ENCODE measurements at places on chromosomes 5 and 9.

- DNase-seq = no peak
Measured at GRCh38 chr9:38227656-38228055, 158.6 kb upstream of the SHB start.

DNA sequence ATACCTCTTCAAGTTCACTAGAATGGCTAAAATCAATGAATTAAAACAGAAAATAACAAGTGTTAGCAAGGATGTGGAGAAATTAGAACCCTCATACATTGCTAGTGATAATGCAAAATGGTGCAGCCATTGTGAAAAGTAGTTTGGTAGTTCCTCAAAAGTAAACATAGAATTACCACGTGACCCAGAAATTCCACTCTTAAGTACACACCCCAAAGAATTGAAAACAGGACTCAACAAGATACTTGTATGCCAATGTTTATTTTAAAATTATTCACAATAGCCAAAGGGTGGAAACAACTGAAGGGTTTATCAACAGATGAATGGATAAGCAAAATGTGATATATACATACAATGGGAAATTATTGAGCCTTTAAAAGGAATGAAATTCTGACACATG is 70.3 kb downstream of the BARX1 start:
- DNase-seq = no peak

- no peak for DNase-seq
Measured at GRCh38 chr9:105459336-105459735, 11.5 kb downstream of the FSD1L start.

DNA sequence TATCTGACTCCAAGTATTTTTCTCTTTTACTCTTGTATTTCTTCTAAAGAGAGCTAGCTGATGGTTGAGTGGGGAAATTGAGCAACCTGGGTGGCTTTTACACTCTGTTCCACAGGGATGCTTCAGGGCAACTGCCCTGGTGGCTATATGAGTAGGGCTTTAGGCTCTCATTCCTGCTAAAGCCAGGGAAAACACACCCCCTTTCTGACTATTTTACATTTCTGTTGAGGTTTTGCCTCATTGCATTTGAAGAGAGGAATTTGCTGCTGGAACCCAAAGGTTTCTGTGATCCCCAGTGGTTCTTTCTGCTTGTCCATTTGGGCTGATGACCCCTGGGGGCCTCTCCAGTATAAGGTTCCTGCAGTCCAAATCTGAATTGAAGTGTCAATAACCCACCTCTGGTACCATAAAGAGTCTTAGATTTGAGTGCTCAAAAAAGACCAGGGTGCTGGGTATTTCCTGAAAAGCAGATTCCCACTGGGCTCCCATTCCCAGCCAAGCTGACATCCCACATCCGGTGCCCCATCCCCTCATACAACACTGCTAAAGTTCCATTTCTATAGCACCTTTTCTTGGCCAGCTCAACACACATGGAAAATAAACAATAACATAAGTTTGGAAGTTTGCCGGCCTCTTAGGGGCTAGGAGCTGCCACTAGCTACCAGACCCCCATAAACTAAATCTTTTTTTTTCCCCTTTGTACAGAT is 59.5 kb downstream of the PAPPA start:
- DNase-seq = no peak

GRCh38 chr5:81506900-81507588 is 113.1 kb upstream of the ACOT12 start:
- DNase-seq = peak; percentile 30

DNA sequence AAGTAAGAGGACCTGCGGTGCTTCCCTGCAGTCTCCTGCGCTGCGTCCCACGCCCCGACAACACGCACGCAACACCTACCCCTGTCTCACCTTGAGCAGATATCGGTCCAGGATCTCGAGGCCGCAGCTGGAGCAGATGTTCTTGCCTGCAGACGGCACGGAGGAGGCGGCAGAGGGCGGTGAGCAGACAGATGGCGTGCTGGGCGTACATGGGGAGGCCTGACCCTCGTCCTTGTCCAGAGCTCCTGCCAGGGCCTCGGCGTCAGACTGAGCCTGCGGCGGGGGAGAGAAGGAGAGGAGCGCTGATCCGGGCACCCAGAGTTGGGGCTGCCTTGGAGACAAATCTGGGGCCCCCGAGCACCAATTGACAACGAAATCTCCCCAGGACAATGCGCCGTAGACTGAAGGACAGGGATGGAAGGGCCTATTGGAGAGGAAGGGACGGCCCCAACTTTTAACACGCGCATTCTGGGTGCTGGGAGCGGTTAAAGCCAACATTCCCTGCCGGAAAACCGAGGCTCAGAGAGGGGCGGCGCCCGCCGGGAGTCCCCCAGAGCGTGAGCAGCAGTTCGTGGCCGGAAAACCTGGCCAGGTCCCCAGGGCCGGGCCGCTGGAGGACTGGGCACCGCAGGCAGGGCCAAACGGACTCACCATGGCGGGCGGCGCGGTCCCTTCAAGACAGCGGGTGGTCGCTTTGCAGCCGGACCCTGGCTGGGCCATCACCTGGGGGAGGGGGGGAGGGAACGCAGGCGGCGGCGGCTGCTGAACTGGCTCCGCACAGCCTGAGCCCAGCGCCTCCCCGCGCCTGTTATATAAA is 1.8 kb downstream of the LHX6 start:
- DNase-seq = no peak

GRCh38 chr9:92294297-92294676 is 790 bp upstream of the IARS1 start:
- peak; percentile 1 for DNase-seq

DNA sequence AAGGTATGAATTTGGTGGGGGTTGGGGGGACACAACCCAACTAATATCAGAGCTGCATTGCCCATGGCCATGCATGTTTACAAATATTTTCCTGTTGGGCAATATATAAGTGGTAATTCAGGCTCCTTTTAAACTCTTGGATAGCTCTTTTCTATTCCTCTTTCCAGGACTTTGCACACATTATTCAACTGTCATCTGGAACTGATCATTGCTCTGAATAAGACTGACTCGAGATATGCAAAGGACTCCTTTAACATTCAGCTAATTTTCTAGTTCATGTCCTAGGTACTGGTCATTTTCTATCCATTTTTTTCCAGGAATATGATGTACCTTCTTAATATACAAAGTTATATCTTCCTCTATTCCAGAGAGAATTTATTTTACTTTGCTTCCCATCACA is 89.5 kb upstream of the STK32A start:
- no peak for DNase-seq

- DNase-seq = no peak
Measured at GRCh38 chr5:118596255-118596654, 392.1 kb downstream of the DTWD2 start.

DNA sequence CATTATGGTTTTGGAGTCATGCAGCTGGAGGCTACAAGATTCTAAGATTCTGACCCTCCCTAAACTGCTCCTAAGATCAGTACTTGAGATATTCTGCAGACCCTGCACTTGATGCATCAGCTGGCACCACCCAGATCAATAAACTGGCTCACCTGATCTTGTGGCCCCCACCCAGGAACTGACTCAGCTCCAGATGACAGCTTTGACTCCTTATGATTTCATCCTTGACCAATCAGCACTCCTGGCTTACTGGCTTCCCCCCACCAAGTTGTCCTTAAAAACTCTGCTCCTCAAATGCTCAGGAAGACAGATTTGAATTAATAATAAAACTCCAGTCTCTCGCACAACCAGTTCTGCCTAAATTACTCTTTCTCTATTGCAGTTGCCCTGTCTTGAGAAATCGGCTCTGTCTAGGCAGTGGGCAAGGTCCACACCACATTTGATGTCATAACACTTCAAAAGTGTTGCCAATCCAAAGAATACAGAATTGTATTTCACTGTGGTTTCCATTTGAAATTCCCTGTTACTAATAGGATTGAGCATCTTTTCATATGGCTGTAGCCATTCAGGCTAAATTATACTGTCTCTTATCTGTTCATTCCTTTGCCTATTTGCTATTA is 14.8 kb upstream of the SLC30A5 start:
- no peak for DNase-seq

DNA sequence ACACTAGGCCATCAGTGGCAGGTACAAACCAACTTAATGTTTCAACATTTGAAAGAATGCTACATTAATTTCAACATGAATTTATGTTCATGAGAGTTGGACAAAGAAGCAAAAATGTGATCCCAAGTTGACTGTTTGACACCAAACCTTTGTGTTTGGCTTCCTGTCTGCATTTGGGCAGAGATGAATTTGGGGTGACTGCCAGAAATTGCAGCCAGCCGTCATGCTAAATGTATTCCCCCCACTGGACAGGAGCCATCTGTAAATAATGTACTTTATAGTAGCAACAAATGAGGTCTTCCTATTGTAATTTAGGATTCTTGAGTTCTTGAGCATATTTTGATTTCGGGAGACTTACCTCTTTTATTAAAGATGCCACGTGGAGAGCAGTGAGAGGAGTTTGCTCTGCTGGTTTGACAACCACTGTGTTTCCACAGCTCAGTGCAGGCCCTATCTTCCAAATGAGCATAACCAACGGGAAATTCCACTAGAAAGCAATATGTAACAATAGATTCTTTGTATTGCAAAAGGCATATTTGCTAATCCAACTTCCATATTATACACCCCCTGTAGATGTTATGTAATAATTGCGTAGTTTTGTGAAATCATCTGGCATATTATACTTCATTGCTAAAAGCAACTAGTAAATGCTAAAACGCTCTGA is 27.6 kb downstream of the ALDH1A1 start:
- DNase-seq = no peak

DNA sequence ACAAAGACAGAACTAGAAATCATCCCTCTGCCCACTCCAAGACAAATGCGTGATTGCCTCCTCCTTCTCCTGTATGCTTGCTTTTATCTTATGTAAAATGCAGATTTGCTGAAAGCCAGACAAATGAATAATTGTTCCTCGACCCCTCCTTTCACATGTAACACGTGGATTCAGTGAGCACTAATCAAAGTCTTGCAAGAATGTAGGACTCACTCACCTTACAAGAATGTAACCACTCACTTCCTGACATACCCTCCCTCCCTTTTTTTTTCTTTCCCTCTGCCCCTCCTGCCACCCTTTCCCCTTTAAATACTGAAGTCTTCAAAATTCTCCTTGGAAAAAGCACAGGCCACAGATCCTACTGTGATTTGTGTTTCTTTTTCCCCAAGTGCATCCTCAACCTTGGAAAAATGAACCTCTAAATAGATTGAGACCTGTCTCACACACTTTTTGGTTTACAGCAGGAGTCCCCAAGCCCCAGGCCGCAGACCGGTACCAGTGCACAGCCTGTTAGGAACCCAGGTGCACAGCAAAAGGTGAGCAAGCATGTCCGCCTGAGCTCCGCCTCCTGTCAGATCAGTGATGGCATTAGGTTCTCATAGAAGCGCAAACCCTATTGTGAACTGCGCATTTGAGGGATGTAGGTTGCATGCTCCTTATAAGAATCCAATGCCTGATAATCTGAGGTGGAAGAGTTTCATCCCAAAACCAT is 29.4 kb upstream of the HSD17B3 start:
- DNase-seq = no peak

DNA sequence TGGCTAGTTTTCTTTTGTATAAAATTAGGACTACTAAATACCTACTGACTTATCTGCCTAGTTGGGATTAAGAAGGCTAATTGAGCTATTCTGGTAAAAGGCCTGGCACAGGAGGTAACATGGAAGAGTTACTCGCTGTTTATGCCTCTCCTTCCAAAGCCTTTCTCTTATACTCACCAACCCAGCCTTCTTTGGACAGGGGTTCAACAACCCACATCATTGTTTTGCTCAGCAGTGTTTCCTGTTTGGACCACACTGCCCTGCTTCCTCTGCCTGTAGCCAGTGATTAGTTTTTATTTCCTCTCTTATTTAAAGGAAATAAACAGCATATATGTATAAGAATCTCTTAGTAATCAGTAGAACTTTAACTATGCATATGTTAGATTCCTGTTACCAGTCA is 85.1 kb upstream of the TLX3 start:
- DNase-seq = no peak

GRCh38 chr9:131714161-131714646 is 25.7 kb downstream of the RAPGEF1 start:
- DNase-seq = no peak

- DNase-seq = no peak
Measured at GRCh38 chr5:75659791-75660450, 48.7 kb downstream of the ANKDD1B start.

DNA sequence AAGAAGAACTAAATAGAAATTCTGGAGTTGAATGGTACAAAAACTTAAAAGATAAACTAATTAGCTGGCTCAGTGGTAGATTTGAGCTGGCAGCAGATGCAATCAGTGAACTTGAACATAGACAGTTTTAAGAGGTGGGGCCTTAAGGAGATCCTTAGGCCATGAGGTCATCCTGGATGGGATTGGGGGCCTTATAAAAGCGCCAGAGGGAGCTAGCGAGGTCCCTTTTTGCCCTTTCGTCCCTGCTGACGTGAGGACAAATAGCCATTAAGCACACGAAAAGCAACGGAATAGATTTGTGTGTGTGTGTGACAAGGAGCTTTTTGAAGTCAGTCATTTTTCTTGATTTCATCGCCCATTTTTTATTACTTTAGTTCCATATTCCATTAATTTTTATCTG is 83.3 kb downstream of the ZNF354C start:
- no peak for DNase-seq

GRCh38 chr5:29984156-29984540 is 1209.3 kb upstream of the CDH6 start:
- DNase-seq = no peak

- DNase-seq = no peak
Measured at GRCh38 chr5:43947935-43948334, 345.0 kb downstream of the NNT start.

GRCh38 chr9:77903666-77904285 is 127.8 kb downstream of the GNAQ start:
- no peak for DNase-seq

DNA sequence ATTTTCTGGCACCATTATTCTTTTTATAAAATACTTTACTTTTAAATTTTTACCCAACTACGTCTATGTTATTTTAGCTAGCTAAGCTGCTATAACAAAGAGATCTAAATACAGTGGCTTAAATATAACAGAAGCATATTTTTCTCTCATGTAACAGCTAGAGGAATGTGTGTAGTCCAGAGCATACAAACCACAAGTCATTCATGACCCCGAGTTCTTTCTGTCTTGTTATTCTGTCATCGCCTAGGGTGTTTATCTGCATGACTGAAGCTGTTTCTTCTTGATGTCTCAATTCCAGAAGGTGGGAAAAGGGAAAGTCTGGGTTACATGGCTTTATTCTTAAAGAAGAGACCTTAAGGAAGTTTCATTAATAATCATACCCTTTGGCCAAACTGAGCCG is 136.9 kb upstream of the RFX3 start:
- no peak for DNase-seq

DNA sequence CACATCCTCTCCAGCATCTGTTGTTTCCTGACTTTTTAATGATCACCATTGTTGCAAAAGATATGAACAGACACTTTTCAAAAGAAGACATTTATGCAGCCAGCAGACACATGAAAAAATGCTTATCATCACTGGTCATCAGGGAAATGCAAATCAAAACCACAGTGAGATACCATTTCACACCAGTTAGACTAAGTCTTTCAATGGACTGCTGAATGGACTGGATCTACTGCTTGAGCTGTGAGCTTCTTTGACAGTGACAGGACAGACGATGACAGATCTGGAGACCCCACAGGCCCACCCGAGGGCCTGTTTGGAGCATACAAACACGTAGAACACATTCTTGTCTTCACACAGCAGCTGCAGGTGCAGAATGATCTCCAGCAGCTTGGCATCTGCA is 266.1 kb upstream of the RIOK2 start:
- no peak for DNase-seq

- DNase-seq = no peak
Measured at GRCh38 chr5:166428264-166428803, 1863.1 kb upstream of the WWC1 start.

GRCh38 chr5:80103371-80103770 is 68.2 kb downstream of the THBS4 start:
- no peak for DNase-seq

Measured in NCI-H1417 treated with DMSO at 0.1 percent for 48 hours (cell line).